ENCODE measurements at places on chromosomes 4 and X.

GRCh38 chrX:20522420-20522819 is 255.7 kb upstream of the RPS6KA3 start:
- DNase-seq, result no peak

DNA sequence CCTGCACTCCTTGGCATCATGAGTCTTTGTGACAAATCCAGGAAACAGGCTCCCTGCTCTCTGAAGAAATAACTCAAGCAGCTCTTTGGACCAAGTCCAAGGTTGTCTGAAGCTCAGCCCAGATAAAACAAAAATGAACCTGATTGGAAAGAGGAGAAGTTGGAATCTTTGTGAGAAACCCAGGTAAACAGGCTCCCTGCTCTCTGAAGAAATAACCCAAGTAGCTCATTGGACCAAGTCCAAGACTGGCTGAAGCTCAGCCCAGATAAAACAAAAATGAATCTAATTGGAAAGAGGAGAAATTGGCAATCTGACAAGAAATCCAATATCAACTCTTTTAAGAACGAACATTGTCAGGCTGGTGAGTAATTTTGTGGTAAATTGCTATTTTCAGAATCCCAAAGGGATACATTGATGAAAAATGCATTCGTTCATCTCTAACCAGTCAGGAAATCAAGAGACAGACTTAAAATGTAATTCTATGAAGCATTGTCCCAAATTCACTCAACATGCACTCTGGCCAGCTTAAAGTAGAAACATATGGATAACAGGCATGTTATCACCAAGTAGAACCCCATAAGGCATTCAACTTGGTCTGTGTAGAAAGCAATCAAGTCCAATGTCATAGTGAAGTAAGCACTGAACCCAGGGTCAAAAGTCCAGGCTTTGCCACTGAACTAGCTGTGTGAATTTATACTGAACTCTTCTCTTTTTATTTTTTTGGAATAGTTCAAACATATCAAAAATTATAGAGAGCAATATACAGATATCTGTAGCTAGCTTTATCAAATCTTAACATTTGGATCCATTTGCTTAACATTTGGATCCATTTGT is 16.8 kb upstream of the NFXL1 start:
- DNase-seq, result peak; percentile 21

GRCh38 chrX:112368371-112368770 is 285.8 kb upstream of the TRPC5 start:
- DNase-seq, result no peak

- no peak for DNase-seq
Observed at GRCh38 chr4:106914223-106914622, 121.9 kb downstream of the DKK2 start.

DNA sequence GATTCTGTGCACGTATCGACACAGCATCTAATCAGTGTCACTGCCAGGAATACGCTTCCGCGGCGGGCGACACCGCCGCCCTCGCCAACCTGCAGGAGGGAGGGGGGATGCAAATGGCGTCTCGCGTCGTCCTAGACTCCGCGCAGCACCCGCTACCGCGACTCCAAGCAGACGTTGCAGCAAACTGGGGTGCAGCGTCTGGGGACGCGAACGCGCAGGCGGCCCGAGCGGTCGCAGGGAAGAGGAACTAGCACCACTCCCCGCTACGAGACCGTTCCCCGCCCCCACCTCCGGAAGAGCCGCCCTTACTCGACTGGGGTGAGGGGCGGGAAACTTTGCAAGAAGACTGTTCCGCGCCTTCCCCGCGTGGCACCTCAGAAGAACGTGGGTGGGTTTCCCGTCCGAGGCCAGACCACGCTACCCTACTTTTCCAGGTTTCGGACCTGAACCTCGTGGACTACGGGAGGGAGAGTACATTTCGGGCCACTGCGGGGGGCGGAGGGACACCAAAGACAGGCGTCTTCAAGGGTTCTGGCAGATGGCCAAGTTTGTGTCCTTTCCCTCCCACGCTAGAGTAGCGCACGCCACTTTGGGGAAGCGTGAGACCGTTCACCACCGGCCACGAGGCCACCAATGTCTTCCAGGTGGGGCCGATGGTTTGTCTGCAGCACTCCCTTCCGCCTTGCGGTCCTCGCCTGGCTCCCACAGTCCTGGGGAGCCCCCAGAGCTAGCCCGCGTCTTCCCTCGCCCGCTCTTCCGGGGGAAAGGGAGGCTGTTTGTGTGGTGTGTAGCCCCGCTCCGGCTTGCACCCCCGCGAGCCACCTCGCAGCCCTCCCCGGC is 78.0 kb upstream of the BCOR start:
- peak; percentile 49 for DNase-seq
